Nasal cavity respiratory epithelium epithelial cell of viscerocranial mucosa (primary cell): ENCODE measurements at places on chromosomes 11 and 22. TPM values are rescaled to one million over a fixed set of nuclear protein-coding genes. Genes with fewer than 3 reads are reported as not detected.

OR6M1 gene
- not detected in 2 replicates for total RNA-seq

B4GALNT4 gene
- total RNA-seq: 4.8 and 17.3 TPM in 2 replicates

WNT7B gene
- total RNA-seq: 10.6 and 47.1 TPM in 2 replicates

CDC42BPG gene
- total RNA-seq: 7.5 and 35.9 TPM in 2 replicates

SLN gene
- total RNA-seq: not detected in 2 replicates

TPCN2 gene
- 4.8 and 7.5 TPM in 2 replicates for total RNA-seq

ISX gene
- not detected in 2 replicates for total RNA-seq

ADM2 gene
- 6.2 and 23.1 TPM in 2 replicates for total RNA-seq

PLEKHB1 gene
- total RNA-seq: 0.21 TPM in 1 of 2 replicates, not detected in the other

OR6A2 gene
- total RNA-seq: under 0.01 and 0.14 TPM in 2 replicates

SCGB1C1 gene
- total RNA-seq: not detected in 2 replicates

DBX1 gene
- not detected in 2 replicates for total RNA-seq

FOLR3 gene
- total RNA-seq: 19.7 and 23.6 TPM in 2 replicates
